ENCODE measurements at places on chromosomes 1 and 21.
A peak's percentile ranks its signal among the peaks of the same experiment; 100 is the strongest.

DNA sequence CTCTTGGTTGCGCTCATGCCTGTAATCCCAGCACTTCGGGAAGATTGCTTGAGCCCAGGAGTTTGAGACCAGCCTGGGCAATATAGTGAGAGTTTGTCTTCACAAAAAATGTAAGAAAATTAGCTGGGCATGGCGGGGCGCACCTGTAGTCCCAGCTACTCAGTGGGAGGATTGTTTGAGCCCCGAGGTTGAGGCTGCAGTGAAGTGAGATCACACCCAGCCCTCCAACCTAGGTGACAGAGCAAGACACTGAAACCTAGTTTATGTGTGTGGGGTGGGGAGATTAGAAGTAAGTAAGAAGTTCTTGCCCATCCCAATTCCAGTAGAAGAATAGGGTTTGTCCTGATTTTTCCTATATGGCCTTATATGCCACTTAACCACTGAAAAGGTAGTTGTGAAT, 2.0 kb downstream of the RPL5 start:
- no peak for DNase-seq

GRCh38 chr1:45769261-45769932, 18.9 kb upstream of the IPP start:
- DNase-seq = no peak

DNA sequence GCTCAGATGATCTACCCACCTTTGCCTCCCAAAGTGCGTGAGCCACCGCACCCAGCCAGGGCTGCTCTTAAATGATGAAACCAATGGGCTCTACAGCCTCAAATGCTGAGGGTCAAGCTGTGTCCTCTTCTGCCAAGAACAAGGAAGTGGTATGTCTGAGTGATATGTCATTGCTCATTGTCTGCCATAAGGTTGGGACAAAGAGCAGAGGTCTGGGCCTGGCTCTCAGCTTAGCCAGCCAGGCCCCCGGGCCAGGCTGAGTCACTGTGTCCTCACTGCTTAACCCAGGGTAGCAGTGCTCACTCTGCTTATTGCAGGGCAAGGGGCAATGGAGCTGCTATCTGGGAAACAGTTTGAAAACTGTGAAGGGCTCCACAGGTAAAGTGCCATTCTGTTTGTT, 8.3 kb upstream of the ETS2 start:
- DNase-seq = no peak

DNA sequence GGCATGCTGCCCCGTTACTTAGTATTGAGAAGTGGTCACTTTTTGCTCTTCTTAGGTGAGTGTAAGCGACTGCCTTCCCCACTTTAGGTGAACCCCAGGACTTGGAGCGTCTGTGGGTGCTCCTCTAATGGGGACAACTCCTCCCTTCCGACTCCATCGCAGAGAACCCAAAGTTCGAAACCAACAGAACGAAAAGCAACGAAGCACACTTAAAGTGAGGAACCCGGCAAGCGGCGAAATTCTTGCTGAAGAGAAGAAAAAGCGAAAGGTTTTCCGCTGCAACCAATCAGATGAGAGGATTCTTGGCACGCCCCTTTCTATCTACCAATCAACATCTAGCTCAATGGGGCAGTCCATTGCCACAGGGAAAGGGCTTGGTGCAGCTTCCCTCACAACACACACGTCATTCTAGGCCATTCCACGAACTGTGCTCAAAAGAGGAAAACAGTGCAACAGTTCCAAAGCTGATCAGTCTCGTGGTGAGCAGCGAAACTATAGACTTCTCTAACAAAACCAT, 709 bp upstream of the SUCO start:
- DNase-seq = peak; percentile 70

GRCh38 chr1:113415310-113416070, 25.2 kb downstream of the MAGI3 start:
- no peak for DNase-seq

- DNase-seq = no peak
Observed at GRCh38 chr1:220013497-220013896, 32.8 kb downstream of the EPRS1 start.

DNA sequence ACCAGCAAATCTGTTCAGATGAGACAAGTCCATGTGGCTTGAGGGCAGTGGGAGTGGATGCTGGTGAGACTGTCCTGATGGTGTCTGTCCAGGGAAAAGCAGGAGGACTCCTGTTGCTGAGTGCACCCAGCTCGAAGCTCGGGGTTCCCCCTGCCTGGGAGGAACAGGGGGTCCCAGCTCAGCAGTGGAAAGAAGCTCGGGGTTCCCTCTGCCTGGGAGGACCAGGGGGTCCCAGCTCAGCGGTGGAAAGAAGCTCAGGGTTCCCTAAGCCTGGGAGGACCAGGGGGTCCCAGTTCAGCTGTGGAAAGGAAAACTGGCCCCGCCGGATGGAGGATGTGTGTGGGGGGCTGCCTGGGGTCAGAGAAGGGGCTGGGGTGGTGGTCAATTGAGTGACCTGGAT, 39.1 kb downstream of the CRYAA start:
- no peak for DNase-seq

DNA sequence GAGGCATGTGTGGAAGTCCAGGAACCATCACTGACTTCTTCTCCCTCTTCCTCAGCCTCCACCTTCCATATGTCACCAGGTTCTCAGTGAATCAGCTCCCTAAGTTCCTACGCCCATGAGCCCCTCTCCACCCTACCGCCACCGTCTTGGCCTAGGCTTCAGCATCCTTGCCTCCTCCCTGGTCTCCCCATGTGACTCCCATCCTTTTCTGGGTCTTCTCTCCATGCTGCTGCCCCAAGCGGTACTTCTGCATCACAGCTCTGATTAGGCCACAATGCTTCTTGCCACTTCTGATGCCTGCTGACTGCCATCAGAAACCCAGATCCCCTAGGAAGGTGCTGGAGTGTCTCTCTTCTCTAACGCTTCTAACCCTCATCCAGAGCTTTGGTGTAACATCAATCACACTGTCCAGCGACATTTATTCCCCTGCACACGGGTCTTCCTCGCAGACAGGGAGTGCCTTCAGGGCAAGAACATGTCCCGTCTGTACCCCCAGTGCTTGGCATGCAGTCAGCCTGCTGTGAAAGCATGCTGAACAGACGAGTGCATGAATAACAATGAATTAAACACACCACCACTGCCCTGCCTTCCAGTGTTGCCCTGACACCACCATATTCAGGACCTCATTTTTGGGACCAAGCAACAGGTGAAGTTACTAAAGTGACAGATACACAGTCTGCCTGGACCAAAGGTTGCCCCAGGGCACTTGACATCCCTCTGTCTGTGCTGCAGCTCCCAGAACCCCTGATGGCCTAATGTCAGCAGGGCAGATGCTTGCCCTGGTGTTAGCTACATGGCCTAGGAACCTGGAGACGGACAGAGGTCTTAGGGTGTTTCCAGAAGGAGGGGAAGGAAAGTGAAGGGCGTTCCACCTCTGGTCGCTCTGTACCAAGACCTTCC, 158.7 kb upstream of the EDN2 start:
- no peak for DNase-seq

DNA sequence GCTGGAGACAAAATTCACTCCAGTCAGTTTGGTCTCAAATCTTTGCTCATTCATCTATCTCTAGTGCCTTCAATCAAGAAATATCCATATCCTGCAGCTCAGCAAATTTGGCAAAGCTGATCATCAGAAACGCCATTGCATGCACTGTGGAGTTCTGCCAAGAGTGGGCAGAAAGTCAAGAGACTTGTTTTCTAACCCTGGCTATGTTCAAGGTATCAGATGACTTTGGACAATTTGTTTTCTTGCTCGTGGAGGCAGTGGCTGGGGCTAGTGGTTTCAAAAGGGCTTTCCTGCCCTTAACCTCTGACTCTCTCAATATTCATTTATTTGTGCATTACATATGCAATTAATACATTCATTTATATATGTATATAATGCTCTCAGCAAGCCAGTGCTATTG, 12.8 kb upstream of the LRRC52 start:
- DNase-seq = no peak

DNA sequence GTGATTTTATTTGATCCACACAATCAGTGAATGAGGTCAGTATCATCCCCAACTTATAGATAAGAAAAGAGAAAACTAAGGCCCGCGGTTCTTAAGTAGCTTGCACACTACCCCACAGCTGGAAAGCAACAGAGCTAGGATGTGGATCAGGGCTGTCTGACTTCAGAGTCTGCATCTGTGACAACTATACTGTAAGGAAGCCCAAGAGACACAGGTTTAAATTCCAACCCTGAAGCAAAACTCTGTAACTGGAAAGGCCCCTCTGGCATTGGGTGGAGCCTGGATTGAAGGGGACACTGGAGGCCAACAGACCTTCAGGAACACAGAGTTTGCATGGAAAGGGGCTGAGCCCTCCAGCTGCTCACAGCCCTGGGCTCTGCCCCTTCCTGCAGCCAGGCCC, 40.2 kb downstream of the LGR6 start:
- DNase-seq = no peak

- DNase-seq = no peak
Observed at GRCh38 chr1:21662426-21663247, 6.5 kb downstream of the RAP1GAP start.

GRCh38 chr1:3740752-3741151, 11.5 kb upstream of the CCDC27 start:
- no peak for DNase-seq

GRCh38 chr21:17371450-17371849, 141.4 kb upstream of the CXADR start:
- DNase-seq = no peak

DNA sequence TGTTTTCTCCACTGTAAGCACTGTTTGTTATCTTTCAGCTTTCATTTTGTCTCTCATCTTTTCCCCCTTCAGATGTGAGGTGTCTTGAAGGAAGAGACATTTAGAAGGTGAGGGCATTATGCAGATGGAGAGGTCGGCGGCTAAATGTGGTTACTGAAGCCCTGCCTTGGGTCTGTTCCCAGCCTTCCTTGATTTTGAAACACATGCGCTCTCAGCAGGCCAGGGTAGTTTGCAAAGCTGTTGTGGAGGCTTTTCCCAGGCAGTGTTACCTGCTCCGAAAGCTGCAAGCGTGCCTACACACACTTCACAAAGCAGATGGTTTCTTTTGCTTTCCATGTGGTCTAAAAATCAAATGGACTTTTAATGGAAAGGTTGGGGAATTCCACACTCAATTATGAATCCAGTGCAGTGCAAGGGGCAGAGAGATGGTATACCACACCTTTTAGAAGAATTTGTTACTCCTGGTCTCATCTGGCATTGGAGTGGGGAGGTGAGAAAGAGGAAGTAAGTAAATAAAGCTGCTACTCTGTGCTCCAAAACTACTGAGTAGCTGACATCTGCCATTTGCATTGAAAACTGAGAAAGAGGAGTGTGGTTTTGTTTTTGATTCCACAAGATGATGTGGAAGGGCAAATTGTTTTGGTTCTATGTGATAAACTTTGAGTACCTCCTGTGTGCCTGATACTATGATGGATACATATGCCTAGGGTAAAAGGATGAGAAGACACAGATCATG, 91.9 kb downstream of the NFIA start:
- DNase-seq = no peak

DNA sequence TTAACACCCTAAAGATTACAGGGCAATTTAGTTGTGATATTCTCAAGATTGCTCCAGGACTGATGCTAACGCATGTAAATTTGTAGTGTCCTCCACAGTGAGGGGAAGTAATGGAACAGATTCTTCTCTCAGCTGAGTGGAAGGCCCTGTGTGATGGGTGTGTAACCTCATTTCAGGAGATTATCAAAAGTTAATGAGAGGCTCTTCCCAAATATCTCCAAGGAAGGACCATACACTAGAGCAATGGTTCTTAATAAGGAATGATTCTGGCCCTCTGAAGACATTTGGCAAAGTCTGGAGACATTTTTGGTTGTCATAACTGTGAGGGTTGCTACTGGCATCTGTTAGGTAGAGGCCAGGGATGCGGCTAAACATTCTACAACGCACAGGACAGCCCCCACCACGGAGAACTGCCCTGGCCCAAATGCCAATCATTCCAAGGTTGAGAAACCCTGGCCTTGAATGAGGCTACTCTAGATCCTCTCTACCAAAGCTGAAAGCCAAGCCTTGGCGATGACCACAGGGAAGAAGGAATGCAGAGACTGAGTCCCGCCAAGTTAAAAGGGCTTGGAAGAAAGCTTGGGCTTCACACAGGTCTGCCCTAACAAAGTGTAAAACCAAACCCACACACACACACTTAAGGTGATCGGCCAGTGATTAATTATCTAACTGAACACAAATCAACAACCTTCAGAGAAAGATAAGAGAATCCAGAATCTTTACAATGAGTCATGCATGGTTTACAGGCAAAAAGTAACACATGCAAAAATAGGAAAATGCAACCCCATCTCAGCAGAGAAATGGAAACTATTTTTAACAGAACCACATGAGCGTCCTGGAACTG, 135.8 kb downstream of the SYF2 start:
- DNase-seq = no peak

- DNase-seq = no peak
Observed at GRCh38 chr21:31142600-31142999, 104.3 kb upstream of the KRTAP19-8 start.

DNA sequence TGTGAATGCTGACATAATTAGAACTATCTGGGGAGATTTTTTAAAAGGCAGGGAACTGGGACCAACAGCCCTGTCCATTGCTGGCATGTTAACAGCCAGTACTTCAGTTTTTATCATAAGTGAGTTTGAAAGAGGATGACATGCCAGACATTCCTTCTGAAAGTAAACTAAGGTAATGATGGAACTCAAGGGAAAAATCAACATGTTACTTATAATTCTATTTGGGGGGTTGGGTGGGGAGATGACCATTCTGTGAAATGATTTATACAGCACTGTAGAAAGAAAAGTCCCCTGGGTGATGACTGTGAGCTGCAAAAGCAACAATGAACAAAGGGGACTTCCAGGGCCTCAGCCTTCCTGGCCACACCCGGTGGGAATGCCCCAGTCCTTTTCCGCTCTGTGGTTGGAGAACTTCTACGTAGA, 5.4 kb upstream of the LAMC2 start:
- DNase-seq = no peak

- no peak for DNase-seq
Observed at GRCh38 chr1:87436534-87436933, 107.9 kb downstream of the LMO4 start.

GRCh38 chr1:8518490-8518801, 200.5 kb downstream of the SLC45A1 start:
- DNase-seq = no peak

GRCh38 chr1:241589521-241589920, 50.6 kb downstream of the CHML start:
- DNase-seq = no peak

DNA sequence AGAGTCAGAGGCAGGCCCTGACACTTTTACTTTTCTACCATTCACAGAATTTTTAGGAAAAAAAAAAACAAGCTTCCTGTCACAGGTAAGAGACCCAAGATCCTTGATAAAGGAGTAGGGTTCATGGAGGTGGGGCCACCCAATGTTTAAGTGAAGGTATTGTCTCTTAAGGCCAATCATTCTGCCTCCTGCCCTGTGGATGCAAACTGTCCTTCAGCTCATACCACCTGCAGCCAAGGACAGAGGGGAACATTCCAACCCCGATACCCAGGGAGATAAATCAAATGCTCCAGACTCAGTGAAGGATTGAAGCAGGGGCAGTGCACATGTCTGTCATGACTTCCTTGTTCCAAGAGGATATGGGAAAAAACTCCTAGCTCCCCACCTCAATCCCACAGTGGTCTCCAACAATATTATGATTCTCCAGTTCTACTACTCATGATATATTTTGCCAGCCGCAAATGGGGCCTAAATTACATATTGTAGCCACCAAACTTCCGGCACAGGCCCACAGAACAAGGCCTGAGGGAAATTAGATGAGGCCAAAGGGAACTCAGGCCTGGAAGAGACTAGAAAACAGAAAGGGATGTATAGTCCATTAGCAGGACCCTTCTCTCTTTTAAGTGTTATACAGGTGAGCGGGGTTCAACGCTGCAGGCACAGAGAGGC, 59.5 kb downstream of the TRABD2B start:
- DNase-seq = no peak

GRCh38 chr21:45109831-45110492, 35.6 kb downstream of the ADARB1 start:
- no peak for DNase-seq

Data from stimulated activated CD4-positive, alpha-beta T cell treated with anti-CD3 and anti-CD28 coated beads, TNF-alpha, amount 100 ng/mL, for 1 hour (primary cell).